ENCODE measurements at places on chromosomes 2 and 18.

- DNase-seq: no peak
These were observed 41.0 kb downstream of the PAX8 start for GRCh38 chr2:113237604-113238160.

- no peak for DNase-seq
These were observed 13.7 kb downstream of the LDLRAD4 start for GRCh38 chr18:13232086-13232917.

DNA sequence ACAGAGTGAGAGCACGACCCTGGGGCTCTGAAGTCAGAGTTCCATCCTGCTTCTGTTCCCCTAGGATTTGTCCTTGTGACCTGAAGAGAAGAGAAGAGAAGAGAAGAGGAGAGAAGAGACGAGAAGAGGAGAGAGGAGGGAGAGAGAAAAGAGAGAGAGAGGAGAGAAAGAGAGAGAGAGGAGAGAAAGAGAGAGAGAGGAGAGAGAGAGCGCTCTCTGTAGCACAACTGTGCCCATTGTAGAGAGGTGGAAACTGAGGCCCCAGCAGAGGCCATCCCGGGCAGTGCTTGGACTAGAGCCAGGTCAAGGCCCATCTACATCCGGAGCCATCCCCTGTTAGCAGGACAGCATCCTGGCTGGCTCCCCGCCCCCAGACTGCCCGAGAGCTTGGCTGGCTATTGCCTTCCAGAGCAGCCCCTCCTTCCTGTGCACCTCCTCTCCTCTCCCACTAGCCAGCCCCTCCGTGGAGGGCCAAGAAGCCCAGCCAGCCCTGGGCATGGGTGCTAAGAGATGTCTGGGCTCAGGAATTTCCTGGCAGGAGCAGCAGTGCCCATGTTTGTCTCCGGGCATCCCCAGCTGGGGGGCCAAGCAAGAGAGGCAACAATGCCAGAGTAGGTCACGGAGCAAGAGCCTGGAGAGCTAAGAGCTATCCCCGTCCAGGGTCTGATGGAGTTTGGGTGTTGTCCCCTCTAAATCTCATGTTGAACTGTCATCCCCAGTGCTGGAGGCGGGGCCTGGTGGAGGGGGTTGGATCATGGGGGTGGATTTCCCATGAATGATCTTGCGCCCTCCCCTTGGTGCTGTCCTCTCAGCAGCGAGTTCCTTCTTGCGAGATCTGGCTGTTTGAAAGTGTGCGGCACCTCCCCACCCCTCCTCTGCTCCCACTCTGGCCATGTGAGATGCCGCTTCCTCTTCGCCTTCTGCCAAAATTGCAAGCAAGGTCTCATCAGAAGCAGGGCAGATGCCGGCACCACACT, 18.2 kb upstream of the GPR55 start:
- DNase-seq: no peak

GRCh38 chr18:80202264-80202998, 44.9 kb downstream of the PARD6G start:
- DNase-seq: no peak

DNA sequence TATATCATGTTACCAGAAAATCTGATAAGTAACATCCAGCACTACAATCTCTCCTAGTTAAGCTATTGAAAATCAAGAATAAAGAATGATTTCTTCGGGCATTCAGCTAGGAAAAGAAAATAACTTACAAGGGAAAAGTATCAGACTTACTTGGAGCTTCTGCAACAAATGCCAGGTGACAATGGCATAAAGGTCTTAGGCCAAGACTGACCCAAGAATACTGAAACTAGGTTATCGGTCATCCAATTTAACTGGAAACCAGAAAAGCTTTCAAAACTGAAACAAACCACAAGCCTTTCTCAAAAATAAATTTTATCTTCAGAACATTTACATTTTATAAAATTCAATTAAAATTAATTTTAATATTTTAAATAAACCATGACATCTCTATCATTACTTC, 214.0 kb upstream of the CCDC68 start:
- DNase-seq: no peak

GRCh38 chr2:74708883-74709282, 54.8 kb downstream of the SEMA4F start:
- no peak for DNase-seq

GRCh38 chr18:32368991-32369390, 101.7 kb downstream of the GAREM1 start:
- no peak for DNase-seq

DNA sequence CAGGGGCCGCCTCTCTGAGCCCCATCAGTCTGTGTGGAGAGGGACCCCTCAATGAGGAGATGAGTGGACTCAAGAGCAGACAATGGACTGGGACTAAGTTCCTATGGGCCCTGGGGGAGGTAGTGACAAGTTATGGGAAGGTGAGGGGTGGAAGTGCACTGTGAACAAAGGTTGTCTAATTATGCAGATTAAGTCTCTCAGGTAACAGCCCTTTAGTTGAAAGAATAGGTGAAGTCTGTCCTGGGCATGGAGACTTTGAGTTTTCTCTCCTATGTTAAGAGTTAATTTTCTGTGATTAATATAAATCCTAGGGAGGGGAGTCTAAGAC, 243.8 kb downstream of the FAM210A start:
- no peak for DNase-seq

DNA sequence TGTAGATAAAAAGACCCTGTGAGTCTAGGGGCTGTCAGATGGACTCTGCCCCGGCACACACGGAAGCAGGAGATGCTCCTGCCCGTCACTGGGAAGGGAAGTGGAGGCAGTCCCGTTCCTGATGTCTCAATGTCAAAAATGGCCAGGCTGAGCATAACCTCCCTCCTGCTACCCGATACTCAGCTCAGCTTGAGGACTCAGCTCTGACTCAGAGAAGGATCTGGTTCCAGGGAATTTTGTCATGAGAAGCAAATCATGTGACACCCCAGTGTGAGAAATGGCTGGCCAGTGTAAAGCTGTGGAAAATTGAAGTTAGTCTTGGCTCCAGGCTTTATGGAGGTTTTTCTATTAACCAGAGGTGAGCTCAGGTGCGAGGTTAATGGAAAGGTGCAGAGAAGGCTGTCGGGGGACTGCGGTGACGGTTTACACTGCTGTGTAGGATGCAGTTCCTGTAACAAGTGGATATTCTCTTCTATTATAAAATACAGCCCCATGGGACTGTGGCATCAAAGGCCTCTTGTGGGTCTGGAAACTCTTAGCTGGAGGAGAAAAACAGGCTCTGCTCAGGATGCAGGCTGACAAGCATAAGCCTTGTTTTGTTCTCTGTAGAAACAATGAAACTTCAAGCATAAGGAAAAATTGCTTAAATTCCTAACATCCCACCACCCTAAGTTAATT, 24.7 kb upstream of the AGAP1 start:
- DNase-seq: no peak

- DNase-seq: no peak
These were observed 950.0 kb upstream of the NXPH2 start for GRCh38 chr2:139730197-139730596.

DNA sequence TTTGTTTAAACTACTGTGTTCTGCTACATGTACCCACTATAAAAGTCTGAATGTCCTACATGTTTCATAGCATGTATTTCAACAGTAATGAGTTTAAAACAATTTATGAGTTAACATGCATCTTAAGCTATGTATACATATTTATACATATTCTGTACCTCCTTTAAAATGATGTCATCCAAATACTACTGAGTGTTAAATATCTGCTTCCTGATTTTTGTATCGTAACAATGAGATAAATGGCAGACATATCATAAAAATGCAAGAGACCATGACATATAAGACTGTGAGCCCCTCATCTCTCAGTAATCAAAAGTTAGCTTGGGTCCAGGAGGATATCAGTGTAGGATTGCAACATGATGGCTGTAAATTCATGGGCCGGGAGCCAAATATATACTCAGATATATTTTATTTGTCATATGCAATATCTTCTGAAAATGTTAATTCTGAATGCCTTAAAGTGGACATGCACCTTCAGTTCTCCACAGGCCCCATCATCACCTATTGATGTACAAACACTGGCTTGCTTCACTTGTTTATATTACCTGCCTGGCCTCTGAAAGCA, 3.6 kb downstream of the COL5A2 start:
- DNase-seq: no peak

DNA sequence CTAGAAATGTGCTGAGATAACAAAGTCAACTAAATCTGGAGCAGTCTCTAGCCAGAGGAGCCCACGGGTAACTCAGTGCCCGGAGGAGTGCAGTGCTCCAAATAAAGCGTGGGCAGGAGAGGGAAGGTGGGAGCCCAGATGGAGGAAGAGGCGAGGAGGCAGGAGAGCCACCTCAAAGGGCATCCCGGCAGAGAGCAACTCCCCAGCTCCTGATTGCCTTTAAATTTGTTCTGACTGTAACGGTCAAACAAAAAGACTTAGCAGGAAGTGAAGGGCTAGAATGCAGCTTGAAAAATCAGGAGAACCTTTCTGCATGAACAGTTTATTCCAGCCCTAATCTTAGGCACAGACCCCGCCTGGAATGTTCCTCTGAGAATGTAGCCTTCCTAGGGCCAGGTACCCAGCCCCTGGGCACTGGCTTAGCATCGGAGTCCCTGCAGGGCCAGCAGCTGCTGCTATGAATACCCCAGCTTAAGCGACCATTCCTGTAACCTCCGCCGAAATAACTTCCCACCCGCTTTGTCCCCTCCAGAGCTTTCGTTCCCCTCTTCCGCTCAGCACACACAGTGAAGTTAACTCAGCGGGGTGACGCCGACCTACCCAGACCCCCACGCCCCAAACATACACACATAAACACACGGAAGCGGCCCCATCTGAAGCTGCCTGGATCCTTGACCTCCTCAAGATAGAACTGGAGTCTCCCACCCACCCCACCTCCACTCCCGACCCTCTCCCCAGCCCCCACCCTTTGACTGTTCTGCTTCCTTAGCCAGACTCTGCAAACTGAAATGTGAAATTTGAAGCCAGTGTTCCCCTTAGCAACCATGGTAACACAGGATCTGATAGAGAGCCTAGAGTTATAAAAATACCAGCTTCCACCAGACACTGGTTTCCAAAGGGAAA, 123.2 kb downstream of the SMAD7 start:
- no peak for DNase-seq
